ENCODE measurements at places on chromosomes 5 and 9.
A peak's percentile ranks its signal among the peaks of the same experiment; 100 is the strongest.

DNA sequence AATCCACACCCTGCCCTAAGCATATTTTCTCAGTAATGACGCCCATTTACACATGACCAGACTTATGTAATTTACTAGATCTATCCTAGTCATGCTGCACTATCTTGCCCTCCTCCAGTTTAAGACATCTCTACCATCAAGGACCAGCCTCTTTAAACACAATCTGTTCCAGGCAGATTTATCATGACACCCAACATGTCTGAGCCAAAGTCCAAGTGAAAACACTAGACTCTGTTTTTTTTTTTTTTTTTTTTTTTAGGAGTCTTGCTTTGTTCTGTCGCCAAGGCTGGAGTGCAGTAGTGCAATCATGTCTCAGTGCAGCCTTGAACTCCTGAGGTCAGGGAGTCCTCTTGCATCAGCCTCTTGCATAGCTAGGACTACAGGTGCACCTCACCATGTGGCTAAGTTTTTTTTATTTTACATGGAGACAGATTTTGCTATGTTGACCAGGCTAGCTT is 354.6 kb downstream of the ARRDC3 start:
- no peak for DNase-seq

GRCh38 chr5:68170826-68171558 is 44.6 kb upstream of the PIK3R1 start:
- peak; percentile 93 for DNase-seq

- DNase-seq = no peak
Measured at GRCh38 chr9:93807166-93808074, 147.7 kb downstream of the BARX1 start.

- DNase-seq = no peak
Measured at GRCh38 chr9:128167209-128167608, 7.1 kb downstream of the BBLN start.

DNA sequence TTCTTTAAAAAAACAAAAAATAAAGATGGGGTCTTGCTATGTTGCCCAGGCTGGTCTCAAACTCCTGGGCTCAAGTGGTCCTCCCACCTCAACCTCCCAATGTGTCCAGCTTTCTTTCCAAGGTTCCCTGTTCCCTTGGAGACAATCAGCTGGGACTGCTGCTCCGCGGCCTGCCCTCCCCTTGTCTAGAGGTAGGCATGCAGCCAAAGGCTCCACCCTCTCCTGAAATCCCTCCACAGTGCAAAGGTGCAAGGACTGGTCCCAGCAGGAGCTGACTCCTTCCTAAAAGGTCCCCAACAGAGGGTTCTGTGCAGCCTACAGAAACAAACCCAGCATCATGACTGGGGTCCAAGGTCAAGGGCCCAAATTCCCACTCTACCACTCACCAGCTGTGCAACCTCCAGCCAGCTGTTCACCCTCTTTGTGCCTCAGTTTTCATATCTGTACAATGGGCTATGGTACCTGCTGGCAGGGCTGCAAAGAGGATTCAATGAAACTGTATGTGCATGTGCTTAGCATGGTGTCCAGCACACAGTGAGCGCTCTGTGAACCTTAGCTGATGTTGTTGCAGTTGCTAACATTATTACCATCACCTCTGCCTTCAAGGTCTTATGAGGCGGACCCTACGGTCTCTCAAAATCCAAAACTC is 47.5 kb downstream of the BARX1 start:
- no peak for DNase-seq

GRCh38 chr9:107539427-107540163 is 50.0 kb upstream of the KLF4 start:
- DNase-seq = no peak

DNA sequence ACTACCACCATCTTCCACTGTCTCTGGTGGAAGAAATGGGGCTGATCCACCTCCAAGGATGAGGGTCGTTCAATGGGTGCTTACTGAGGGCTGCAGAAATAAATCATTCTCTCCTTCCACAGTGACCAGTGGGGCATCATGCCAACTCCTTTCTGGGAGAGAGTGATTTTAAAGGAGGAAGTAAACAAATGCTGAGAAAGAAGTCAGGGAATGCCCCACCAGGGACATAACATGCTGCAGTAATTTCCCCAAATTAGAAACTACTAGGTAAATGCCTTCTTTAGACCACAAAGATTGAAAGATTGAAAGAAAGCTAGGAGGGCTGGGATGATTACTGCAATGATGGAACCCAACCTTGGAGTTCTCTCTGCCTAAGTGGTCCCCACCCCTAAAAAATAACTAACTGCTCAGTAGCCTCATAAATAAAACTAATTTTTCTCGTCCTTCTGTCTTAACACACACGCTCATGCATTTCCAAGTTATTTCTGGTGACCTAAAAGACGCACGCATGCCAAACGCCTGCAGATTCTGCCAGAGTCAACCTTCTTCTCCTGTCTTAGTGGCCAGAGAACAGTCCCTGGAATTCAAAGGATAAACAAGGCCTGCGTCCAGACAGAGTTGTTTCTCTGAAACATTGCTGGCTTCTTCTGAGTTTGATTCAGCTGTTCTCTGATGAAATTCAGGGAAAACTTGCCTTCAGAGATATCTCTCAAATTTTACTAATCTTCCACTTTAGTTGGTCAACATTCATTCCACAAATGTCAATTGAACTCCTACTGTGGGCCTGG is 250.0 kb downstream of the NR3C1 start:
- peak; percentile 78 for DNase-seq

- no peak for DNase-seq
Measured at GRCh38 chr5:96859375-96859774, 16.9 kb upstream of the ERAP2 start.

DNA sequence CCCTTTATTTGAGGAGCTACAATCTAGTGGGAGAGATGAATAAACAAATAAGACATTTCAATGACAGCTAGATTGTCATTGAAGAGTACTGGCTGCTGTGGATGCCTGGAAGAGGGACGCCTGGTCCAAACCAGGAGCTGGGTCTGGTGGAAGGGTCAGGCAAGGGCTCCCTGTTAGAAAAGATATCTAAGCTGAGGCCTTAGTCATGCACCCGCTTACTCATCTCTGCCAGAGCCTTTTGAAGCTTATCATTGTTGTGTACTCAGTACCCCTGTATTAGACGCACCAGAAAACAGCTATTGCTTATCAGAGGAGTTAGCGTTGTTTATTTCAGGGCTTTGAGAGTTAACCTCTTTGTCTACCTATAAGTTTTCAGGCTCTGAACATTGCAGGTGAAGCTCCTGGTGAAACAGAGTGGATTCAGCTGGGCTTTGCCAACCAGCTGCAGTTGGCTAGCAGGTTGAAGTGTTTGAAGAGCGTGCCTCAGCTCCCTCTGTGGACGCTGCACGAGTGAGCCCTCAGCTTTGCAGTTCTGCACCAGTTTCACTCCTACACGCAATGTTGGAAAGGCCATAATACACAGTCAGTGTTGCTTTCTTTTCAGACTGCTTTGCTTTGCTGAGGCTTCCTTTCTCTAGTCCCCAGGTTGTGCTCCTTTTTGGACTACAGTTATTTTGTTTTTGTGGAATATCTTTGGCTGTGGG is 5.6 kb upstream of the GPR151 start:
- no peak for DNase-seq

DNA sequence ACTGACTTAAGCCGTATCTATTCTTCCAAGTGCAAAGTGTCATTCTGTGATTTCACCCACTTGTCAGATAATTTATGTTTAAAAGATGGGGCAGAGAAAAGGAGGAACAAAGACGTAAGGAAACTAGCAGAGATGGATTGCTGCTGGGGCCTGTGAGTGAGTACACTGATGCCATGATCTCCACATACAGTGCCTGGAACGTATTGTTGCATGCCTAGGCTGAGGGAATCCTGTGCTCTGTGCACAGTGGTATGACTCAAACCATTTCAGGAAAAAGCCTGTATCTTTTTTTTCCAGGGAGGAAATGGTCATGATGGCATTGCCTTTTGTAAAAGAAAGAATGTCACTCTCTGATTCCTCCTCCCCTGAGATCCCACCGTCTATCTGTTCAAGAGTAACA is 359.5 kb upstream of the ADAMTS16 start:
- no peak for DNase-seq

GRCh38 chr9:93413530-93413929 is 38.0 kb upstream of the FAM120A start:
- no peak for DNase-seq

GRCh38 chr9:137538058-137538457 is 12.1 kb downstream of the PNPLA7 start:
- no peak for DNase-seq

- DNase-seq = no peak
Measured at GRCh38 chr5:111953351-111954127, 196.5 kb upstream of the NREP start.

DNA sequence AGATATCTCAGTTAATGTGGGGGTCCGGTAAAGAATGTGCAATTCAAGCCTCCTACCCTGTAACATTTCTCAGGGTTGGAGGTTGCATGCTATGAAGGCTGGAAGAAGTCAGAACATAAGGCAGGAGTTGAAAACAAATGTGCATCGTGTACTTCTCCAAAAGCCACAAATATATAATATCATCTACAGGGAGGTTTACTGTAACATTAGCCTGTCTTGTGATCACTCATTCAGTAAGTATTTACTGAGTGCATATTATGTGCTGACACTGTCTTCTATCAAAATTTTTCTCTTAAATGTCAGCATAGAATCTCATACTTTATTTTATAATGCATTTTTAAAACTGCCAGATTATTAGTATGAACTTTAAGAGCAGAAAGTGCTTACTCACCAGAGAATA is 105.6 kb upstream of the ZNF366 start:
- DNase-seq = no peak

- DNase-seq = no peak
Measured at GRCh38 chr9:21976334-21976875, 17.8 kb downstream of the CDKN2A start.

- DNase-seq = no peak
Measured at GRCh38 chr5:167851416-167851815, 440.0 kb upstream of the WWC1 start.

DNA sequence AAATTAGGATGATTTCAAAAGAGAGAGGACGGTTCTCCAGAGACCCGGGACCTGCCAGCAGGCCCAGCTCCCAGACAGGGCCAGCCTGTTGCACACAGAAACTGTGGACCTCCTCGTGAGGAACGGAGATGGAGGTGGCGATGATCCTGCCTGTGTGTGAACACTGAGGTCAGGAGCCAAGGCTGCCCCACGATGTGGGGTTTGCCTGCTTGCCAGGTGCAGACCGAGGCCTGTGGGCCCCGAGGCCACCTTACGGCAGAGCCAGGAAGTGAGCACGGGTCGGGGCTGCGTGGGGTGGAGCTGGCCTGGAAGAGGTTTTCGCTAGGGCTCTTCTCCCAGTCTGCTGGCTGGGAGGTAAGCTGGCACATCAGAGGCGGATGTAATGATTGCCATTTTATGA is 4.3 kb downstream of the FAM163B start:
- DNase-seq = no peak

DNA sequence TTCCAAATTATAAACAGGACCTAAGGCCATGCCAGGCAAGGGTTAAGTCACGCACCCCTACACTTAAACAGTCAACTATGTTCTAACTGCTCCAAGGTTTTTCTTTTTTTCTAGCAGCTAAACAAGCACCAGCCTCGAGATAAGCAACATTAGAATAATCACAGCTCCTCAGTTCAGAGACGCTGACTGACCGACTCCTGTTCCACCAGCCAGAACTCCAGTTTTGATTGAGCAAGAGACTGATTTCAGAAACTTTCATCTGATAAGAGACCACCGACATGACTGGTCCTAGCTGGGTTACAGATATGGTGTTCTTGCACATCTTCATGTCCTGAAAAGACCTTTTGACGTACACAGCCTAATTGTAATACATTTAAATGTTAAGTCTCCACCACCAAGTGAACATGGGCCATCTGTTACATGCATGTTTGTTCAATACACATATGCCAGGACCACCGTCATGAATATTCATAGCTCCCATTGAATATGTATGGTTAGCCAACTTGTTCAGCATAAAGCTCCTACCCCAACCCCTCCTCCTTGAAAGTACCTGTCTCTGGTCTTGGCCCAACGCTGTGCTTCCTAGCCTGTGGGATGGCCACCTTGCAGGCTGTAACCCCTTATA is 23.7 kb upstream of the OTULINL start:
- DNase-seq = no peak

DNA sequence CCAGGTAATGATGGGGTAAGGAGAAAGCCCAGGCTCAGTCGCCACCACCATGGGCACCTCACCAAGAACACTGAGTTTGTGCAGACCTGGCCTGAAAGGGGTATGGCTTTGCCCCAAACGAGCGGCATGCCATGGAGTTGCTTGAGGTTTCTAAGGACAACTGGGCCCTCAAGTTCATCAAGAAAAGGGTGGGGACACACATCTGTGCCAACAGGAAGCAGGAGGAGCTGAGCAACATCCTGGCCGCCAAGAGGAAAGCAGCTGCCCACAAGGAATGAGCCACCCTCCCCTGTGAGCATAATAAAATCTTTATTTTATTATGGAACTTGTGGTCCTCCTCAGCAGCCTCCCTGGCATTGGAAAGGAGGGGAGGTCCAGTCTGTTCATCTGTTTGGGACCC is 23.8 kb downstream of the CD14 start:
- DNase-seq = peak; percentile 32

DNA sequence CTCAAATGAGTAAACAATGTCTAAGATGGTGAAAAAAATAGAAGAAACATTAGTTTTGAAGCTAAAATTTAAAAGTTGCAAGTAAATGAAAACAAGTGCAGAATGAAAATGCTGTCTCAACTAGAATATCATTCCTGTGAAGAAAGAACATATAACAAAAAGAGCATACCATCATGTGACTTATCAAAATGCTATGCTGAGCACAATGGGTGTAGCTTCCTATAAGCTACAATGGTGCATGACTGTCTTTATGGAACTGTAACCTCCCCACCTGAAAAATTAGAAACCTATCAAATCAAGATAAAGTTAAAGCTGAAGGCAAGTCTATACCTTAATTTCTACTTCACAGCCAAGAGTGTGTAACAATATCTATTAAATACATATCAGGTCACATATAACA is 192.0 kb downstream of the AP3B1 start:
- DNase-seq = no peak

DNA sequence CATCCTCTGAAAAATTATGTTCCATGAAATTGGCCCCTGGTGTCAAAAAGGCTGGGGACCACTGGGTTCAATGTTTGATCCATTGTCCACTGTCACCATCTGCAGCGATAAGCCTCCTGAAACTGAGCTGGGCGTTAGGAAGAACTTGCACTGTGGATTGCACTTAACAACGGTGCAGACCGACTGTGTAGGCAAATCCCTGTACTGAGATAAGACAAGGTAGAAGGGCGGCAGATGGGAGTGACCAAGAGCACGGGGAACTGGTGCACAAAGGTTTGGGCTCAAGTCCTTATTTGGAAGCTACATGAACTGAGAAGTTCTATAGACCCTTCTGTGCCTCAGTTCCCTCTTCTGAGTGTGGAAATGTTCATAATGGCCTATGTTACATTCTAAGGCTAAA is 41.6 kb upstream of the FLT4 start:
- DNase-seq = no peak

Data from uterus (tissue), 4 donors.